ENCODE measurements at places on chromosomes 1 and 21. TPM values are rescaled to one million over a fixed set of nuclear protein-coding genes. Genes with fewer than 3 reads are reported as not detected.

DNA sequence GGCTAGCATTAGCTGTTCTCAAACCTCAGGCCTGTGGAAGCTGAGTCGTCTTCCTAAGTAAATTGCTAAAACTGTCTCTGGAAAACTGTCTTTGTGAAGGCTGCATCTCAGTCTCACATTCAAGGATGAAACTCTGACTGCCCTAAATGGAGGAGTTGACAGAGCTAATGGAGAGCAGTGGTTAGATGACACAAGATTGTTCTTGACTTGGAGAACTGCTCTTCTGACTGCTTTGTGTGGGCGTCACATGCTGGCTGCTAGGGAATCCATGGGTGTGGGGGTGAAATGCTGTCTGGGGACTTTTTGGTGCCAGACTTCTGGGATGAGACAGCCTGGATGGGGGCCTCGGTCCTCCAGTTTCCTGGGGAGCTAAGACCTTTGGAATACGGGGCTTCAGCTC lies 24.5 kb upstream of the TSPAN2 start:
- no peak for DNase-seq
- H3K27ac ChIP-seq = peak overlapping the region; percentile 10
- no peak overlapping the region for H3K4me3 ChIP-seq
- no peaks in the 10 kb centered on the region for H3K4me1 ChIP-seq

GRCh38 chr1:65840683-65841082 lies 48.0 kb downstream of the PDE4B start:
- H3K27ac ChIP-seq = no peak overlapping the region
- no peaks in the 10 kb centered on the region for H3K4me1 ChIP-seq
- no peak overlapping the region for H3K4me3 ChIP-seq
- H3K27me3 ChIP-seq = peaks cover 2% of the 10 kb centered on the region

- no peak overlapping the region for H3K27ac ChIP-seq
- no peak for DNase-seq
- no peak overlapping the region for H3K4me3 ChIP-seq
- no peaks in the 10 kb centered on the region for H3K36me3 ChIP-seq
- H3K4me1 ChIP-seq = no peaks in the 10 kb centered on the region
- H3K27me3 ChIP-seq = no peaks in the 10 kb centered on the region
These were observed 16.0 kb upstream of the SYNC start for GRCh38 chr1:32718527-32718926.

GUCA2B gene
- total RNA-seq = not detected

DNA sequence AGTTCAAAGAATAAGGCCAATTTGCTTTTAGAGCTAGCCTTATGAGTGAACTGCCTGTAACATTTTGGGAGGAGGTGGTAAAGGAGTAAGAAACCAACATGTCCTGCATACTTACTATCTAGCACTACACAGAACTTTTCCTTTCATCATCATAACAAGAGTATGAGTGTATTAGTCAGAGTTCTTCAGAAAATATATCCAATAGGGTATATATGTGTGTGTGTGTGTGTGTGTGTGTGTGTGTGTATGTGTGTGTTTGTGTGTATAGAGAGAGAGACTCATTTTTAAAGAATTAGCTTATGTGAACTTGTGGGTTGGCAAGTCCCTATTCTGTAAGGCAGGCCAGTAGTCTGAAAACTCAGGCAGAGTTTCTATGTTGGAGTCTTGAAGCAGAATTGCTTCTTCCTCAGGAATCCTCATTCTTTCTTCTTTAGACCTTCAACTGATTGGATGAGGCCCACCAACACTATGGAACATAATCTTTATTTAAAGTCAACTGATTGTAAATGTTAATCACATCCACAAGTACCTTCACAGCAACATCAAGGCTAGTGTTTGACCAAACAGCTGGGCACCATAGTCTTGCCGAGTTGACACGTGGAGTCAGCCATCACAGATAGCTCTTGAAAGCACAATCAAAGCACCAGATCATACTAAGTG lies 121.9 kb downstream of the CYYR1 start:
- no peak for DNase-seq
- no peaks in the 10 kb centered on the region for H3K27me3 ChIP-seq
- no peak overlapping the region for H3K27ac ChIP-seq
- no peaks in the 10 kb centered on the region for H3K4me1 ChIP-seq
- H3K36me3 ChIP-seq = no peaks in the 10 kb centered on the region
- no peak overlapping the region for H3K4me3 ChIP-seq

BSND gene
- total RNA-seq = not detected

Data from aorta (tissue), 5 donors.